SIG-M5 (cell line): ENCODE measurements at places on chromosomes 4 and X.

- no peak for DNase-seq
Measured at GRCh38 chrX:44042751-44043150, 69.6 kb upstream of the NDP start.

DNA sequence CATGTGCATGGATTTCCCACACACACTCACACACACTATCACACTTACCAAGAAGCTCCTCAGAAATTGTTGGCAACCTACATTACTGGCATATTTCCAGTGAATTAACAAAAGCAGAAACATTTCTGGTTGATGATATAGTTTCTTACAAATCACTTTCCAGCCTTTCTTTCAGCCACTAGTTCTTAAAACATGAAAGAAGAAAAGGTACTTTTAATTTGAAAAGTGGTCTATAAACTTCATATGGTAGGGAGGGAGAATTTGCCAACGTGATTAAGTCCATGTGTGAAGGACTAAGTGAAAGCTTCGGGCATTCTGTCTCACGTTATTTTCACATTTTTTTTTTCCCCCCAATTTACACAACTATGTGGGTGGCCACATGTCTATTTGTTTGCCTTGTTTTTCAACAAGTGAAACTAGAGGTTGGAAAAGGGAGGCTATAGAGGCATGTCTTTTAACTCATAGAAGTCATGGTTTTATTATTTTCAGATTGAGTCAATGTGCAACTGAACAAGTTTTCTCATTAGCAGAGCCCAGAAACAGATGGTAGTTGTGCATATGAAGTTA lies 832.1 kb upstream of the INTU start:
- no peak for DNase-seq

- DNase-seq = no peak
Measured at GRCh38 chr4:94582517-94582916, 130.8 kb downstream of the PDLIM5 start.

DNA sequence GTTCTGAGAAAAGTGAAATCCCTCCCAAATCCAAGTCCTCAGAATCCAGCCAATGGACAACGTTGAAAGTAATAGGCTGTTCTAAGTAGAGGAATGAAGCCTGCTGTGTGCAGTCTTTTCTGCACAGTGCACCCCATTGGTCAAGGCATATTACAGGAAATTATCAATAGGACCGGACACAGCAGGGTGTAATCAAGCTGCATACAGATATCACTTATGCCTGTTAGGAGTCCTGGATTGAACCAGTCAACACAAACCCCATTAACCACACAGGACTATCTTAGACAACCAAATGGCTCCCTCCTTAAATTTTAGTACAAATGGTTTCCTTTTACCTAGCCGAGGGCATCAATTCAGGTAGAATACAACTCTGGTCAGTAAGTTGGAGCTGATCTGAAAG lies 34.2 kb upstream of the MAGEA8 start:
- no peak for DNase-seq

- no peak for DNase-seq
Measured at GRCh38 chrX:130144509-130144908, 21.1 kb downstream of the AIFM1 start.

GRCh38 chrX:98448524-98448923 lies 1564.8 kb downstream of the RPA4 start:
- no peak for DNase-seq

DNA sequence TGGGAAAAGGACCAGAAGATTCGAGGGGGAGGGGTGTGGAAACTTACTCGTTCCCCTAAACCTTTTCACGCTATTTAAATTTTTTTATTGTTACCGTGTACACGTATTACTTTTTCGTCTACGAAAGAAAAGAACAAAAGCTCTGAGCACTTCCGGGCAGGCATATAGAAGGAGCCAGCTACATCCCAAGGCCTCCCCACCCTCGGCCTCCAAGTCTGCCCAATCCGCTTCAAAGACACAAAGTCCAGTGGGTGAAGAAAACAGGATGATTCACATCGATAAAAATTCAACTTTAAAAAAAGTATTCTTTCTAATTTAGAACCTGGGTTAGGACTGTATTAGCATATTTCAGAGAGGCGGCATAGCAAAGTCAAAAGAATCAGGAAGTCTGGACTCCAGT lies 23.1 kb downstream of the SEL1L3 start:
- DNase-seq = no peak

- DNase-seq = no peak
Measured at GRCh38 chr4:168741281-168742173, 244.7 kb downstream of the PALLD start.

- no peak for DNase-seq
Measured at GRCh38 chr4:92120810-92121498, 182.8 kb upstream of the GRID2 start.

DNA sequence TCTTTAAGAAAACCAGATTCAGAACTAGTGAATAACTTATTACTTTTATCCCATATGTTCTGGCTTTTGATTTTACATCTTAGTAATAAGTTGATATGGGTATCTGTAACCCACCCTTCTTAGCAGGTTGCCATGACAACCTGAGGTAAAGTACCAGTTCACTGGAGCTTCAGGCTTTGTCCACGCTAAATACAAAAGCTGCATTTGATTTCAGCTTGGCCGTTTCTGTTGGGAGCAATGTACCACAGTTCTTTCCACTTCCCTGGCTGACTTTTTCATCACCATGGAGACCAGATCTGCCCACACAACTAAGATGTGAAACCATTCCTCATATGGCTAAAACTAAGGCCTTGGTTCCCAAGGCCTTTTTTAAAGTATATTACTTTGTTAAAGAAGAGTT lies 26.1 kb downstream of the KLHL34 start:
- no peak for DNase-seq

- no peak for DNase-seq
Measured at GRCh38 chr4:95980877-95981360, 141.0 kb downstream of the PDHA2 start.

DNA sequence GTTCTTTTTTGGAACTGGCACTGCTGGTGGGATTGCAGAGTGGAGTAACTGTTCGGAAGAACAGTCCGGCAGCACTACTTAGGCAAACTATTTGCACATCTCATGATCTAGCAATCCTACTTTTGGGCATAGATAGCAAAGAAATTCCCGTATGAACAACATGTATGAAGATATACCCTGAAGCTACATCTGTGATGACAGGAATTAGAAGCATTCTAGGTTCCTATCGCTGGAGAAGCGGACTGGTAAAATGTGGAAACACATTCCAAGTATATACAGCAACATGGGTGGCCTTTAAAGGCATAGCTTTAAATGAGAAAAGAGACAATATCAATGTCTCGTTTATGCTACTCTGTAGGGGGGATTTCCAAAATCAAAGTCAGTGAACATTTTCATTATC lies 3.1 kb downstream of the DCAF16 start:
- no peak for DNase-seq

- DNase-seq = no peak
Measured at GRCh38 chr4:90585961-90586360, 458.8 kb downstream of the CCSER1 start.

- DNase-seq = no peak
Measured at GRCh38 chr4:158915683-158916241, 146.9 kb downstream of the FNIP2 start.

DNA sequence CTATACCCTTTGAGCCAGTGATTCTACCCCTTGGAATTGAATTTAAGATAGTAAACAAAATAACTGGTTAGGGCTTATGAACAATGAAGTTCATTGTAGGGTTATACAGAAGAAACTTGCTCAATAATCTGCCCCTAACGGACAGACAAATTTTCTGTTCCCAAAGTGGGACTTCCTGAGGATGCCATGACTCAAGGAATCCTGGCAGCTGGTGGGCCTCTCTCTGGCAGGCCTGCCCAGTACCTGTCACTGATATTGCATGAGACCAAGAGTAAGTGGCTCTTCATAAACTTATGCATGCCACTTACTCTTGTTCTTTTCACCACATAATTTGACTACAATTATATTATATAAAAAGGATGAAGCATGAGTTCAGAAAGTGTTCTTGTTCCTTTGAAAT lies 41.5 kb downstream of the GPRIN3 start:
- DNase-seq = no peak
